Head of caudate nucleus (tissue), 42 donors: ENCODE measurements at places on chromosomes 4 and X.
A peak's percentile ranks its signal among the peaks of the same experiment; 100 is the strongest.

DNA sequence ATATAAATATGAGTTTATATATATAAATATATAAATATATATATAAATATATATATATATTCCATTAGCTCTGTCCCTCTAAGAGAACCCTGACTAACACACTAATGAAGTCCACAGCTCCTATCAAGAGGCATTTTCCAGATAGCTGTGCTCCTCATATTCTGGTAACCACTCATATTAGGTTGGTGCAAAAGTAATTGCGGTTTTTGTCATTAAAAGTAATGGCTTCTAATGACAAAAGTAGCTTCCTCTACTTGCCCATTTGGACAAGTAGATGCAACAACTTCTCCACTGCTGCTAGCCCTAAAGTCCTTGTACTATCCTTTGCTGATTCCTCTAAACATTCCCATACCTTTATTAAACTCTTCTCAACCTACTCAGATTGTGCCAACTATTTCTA is 182.0 kb downstream of the THOC2 start:
- no peak for DNase-seq

- no peak for DNase-seq
Measured at GRCh38 chr4:138892483-138893407, 122.8 kb upstream of the NOCT start.

GRCh38 chr4:23083391-23083790 is 390.7 kb downstream of the GBA3 start:
- DNase-seq, result no peak

- DNase-seq, result no peak
Measured at GRCh38 chr4:95551653-95552052, 2.9 kb upstream of the UNC5C start.

GRCh38 chrX:71067712-71068043 is 456 bp downstream of the SNX12 start:
- no peak for DNase-seq

DNA sequence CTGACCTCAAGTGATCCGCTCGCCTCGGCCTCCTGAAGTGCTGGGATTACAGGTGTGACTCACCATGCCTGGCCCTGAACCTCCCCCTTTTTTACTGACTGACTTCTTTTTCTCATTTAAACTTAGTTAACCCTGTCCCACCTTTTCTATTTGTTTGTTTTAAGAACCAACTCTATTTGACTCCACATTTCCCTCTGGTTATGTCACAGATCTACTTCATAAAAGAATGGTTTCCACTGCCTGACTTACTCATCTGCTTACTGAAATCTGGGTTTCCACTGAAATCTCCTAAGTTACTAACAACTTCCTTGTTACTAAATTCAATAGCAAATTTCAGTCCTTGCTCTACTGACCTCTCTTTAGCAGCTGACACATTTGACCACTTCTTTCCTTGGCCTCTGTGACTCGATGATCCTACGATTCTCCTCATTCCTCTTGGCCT is 28.0 kb upstream of the NSUN7 start:
- DNase-seq, result no peak

DNA sequence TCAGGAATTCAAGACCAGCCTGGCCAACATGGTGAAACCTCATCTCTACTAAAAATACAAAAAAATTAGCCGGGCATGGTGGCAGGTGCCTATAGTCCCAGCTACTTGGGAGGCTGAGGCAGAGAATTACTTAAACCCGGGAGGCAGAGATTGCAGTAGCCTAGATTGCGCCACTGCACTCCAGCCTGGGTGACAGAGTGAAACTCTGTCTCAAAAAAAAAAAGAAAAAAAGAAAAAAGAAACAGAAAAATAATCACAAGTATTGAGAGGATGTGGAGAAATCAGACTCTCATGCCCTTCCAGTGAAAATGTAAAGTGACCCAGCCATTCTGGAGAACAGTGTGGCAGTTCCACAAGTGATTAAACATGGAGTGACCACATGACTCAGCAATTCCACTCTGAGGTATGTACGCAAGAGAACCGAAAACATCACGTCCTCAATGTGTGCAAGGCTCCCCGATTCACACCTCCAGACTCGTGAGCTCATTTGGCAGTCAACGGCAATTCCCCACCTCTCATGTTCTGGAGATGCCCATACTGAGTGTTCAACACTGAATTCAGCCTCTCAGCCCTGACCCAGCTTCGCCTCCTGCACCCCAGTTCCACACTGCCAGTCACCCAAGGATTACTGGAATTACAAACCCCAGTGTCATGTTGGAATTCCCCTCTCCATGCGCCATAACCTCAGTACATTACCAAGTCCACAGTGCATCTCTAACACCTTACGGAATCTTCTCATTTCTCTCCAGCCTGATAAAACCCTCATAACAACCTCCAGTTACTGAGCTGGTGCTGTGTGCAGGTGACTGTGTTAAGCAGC is 21.1 kb downstream of the ACOX3 start:
- no peak for DNase-seq

- DNase-seq, result no peak
Measured at GRCh38 chr4:42523066-42523718, 125.9 kb downstream of the SHISA3 start.

- DNase-seq, result no peak
Measured at GRCh38 chr4:34365946-34366345, 1878.4 kb downstream of the ARAP2 start.

DNA sequence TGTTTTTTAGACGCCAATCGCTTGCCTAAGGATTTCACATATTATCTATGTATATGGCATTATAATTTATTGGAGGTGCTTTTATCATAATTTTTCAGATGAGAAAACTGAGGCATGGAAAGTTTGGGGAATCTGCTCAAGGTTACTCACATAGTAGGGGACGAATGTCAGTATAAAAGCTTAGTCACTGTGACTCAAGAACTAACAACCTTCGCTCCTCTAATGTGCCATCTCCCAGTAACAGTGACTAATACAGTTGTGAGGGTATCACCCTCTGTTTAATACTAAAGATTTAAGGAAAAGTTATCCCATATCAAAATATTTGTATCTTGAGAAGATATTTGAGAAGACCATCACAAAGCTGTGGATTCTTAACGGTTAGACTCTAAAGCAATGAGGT is 353.1 kb upstream of the SPOCK3 start:
- DNase-seq, result no peak

DNA sequence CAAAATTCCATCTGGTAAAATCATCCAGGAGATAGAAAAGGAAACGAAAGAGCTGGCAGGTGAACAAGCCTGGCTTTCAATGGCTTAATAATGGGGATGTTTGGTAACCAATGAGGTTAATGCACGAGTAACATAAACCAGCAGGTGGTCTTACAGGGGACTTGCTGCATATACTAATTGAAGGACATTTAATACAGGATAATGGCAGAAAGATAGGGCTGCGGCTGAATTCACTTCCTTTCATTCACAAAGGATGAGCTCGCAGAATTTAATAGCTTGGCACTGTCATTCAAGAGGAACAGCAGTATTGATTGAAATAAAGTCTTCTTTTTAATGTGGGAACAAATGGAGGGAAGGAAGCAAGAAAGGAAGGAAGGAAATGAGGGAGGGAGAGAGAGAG is 156.3 kb upstream of the RAI2 start:
- no peak for DNase-seq

DNA sequence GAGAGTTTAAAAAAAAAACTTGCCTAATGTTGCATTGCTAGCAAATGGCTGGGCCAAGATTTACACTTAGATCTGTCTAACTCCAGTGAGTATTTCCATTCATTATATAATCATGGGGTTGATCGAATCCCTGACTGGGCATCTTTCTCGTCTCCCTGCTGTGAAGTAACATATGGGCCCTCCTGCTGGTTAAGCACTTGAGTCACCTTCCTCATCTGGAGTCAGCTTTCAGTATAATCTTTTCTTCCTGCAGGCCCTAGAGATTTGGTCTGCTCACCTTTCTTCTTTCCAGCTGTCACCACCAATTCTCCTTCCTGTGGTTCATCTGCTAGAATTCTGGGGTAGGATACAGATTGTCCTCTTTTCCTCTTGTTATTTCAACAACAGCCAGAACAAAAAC is 41.6 kb downstream of the TIGD2 start:
- no peak for DNase-seq

- no peak for DNase-seq
Measured at GRCh38 chr4:43276321-43276720, 383.8 kb downstream of the GRXCR1 start.

- DNase-seq, result no peak
Measured at GRCh38 chrX:125306335-125306866, 13.3 kb upstream of the TEX13C start.

GRCh38 chr4:95637043-95637600 is 88.3 kb upstream of the UNC5C start:
- no peak for DNase-seq

DNA sequence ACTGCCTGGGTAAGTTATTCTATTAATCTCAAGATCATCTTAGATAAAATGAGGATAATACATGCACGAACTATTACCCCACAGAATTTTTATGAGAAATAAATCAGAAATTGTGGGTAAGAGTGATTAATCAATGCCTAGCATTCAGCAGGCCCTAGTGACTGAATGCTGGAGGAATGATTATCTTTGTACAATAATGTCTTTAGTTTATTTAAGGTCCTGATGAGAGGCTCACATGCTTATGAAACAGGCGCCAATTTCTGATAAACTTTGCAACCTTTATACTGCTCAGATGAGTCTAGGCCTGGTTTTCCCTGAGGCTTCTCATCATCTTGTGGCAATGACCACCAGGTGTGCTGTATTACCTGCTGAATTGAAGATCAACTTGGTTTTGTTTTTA is 27.8 kb upstream of the BMP2K start:
- DNase-seq, result no peak

GRCh38 chr4:108930186-108930585 is 167.3 kb upstream of the ETNPPL start:
- DNase-seq, result no peak

- DNase-seq, result no peak
Measured at GRCh38 chrX:128754130-128754529, 701.9 kb upstream of the ACTRT1 start.

- peak; percentile 90 for DNase-seq
Measured at GRCh38 chr4:1684506-1685234, 557 bp upstream of the FAM53A start.

DNA sequence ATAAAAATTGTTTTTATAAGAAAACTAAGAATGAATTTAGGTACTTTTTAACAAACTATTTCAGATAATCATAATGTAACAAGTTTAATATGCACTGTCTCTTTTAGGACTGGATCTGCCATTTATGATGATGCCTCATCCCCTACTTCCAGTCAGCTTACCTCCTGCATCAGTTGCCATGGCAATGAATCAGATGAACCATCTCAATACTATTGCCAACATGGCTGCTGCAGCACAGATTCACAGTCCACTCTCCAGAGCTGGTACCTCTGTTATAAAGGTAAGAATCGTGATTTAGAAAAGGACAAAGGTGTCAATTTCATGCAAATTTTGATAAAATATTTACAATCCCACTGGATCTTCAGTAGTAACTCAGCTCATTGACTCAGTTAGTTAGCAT is 566.2 kb downstream of the DACH2 start:
- DNase-seq, result peak; percentile 9

GRCh38 chr4:16767251-16767650 is 131.2 kb downstream of the LDB2 start:
- DNase-seq, result no peak

GRCh38 chrX:154051201-154051810 is 31.6 kb upstream of the IRAK1 start:
- peak; percentile 81 for DNase-seq

- no peak for DNase-seq
Measured at GRCh38 chr4:23455456-23456158, 434.2 kb downstream of the PPARGC1A start.

DNA sequence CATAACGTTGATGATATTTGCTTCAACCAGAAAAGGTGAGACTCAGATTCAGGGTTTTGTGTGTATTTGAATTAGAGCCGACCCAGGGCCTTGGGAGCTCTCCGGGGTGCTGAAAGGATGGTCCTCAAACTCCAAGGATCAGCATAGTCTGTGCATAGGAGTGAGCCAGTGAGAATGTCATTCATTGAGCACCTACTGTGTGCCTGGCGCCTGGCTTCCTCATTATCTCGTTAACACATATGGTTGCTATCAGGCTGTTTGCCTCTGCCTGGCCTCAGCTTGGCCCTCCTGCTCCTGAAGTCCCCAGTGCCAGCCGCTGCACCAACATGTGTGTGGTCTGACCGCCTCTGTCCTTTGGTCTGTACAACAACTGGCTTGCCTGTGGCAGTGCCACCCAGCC is 25.1 kb upstream of the JAKMIP1 start:
- DNase-seq, result no peak

- no peak for DNase-seq
Measured at GRCh38 chr4:80931631-80932081, 98.9 kb upstream of the BMP3 start.

DNA sequence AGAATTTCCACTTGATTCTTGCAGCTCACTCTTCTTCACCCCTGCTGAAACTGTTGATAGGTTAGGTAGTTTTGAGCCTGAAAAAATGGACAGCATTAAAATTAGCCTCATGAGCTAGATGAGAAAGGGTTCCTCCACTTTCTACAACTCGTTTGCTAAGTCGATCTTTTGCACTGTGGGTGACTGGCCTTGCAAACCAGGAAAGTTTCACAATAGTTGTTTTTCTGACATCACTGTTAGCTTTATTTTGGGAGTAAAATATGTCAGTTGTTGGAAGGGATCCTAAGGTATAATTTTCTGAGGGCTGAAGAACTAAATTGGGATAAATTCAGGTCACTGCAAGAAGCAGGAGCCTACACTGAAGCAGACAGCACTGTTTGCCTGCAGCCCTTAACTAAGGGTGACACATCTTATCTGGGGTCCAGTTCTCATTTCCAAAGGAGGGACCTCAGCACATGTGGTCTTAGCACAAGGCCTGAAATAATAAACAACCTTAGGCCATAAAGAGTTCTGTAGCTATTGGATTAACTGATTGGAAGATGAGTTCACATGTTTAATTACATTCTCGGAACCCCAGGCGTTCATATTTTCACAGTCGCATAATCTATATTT is 29.1 kb downstream of the ANAPC4 start:
- no peak for DNase-seq

DNA sequence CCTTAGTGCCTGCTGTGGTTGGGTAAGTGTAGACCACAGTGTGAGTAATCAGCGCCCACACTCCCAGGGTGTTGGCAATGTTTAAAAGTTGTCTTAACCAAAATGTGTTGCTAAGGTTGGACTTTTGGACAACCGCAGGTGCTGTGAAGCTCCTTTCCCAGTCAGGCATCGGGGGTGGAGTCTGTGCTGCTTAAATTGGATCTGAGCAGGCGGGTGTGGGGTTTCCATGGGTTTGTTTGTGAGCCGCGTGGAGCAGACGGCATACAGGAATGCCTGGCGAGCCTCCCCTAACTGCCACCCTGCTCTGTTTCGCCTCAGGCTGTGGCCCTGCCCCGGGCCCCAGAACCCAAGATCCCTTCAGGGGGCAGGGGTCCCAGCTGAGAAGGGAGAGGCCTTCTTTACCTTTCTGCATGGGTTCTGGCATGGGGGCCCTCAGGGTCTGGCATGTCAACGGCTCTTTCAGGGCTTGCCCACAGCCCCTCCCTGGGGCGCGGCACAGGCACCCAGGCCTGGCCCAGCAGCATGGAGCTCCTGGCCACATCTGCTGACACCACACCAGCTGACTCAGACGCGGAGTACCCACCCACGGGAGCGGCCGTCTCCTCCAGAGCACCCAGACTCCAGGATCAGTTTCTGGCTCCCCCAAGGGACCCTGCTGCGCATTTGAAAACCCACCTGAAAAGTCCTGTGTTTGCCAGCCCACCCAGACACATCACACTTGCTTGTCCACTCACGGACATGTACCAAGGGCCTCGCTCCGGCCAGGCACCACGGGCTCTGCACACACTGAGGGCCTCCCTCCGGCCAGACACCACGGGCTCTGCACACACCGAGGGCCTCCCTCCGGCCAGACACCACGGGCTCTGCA is 5.1 kb upstream of the SPON2 start:
- DNase-seq, result peak; percentile 18

GRCh38 chrX:106905064-106905708 is 2.0 kb upstream of the RIPPLY1 start:
- DNase-seq, result no peak
